Activated naive CD4-positive, alpha-beta T cell treated with anti-CD3 and anti-CD28 coated beads, Interleukin-2, amount 50 U/mL, for 72 hours (primary cell): ENCODE measurements at places on chromosomes 6 and 20. TPM values are rescaled to one million over a fixed set of nuclear protein-coding genes. Genes with fewer than 3 reads are reported as not detected.

HLA-DOA gene
- 1.8 TPM for total RNA-seq

CCN6 gene
- total RNA-seq: not detected

SMLR1 gene
- total RNA-seq: not detected

HUS1B gene
- 1.6 TPM for total RNA-seq

TNFRSF6B gene
- total RNA-seq: not detected

GABRR1 gene
- total RNA-seq: not detected

UBE2C gene
- total RNA-seq: 200 TPM

GRIK2 gene
- total RNA-seq: not detected

MUC21 gene
- total RNA-seq: not detected

C6orf118 gene
- total RNA-seq: not detected

SLC32A1 gene
- total RNA-seq: not detected

ZKSCAN3 gene
- total RNA-seq: 3.0 TPM

TSPO2 gene
- total RNA-seq: not detected

TREM1 gene
- 6.1 TPM for total RNA-seq

SRMS gene
- total RNA-seq: not detected

C6orf58 gene
- not detected for total RNA-seq

ESR1 gene
- total RNA-seq: 0.16 TPM

PPIL6 gene
- not detected for total RNA-seq

SASH1 gene
- 0.49 TPM for total RNA-seq

RAET1L gene
- not detected for total RNA-seq
